ENCODE measurements at places on chromosomes 5 and 9.

- peak; percentile 47 for DNase-seq
Measured at GRCh38 chr5:55407059-55407684, 99.4 kb downstream of the MTREX start.

- no peak for DNase-seq
Measured at GRCh38 chr9:134546746-134547145, 94.9 kb upstream of the COL5A1 start.

- DNase-seq = no peak
Measured at GRCh38 chr5:79119486-79119885, 7.9 kb downstream of the BHMT start.

DNA sequence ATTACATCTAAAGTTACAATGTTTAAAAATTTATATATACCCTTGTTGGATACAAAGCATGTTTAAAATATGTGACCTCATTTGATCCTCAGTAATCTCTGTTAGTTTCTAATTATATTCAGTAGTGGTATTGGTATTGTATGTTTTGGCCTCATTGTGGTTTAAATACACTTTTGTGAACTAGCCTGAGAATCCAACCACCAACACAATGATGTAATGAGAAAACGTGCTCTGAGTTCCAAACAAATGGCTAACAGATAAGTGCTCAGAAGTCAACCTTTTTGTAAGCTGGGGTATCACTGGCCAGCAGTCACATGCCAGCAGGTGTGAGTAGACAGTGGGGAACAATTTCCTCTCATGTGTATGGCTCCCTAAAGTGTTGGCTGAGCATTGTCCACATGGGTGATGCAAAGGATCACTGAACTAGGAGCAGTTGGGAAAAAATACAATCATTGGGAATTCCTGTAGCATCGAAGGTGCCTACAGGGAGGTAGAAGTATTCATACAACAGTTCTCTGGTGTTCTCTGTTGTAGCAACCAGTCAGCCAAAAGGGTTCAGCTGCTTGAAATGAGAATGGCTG lies 56.1 kb downstream of the DOCK8 start:
- no peak for DNase-seq

GRCh38 chr9:117886616-117887015 lies 182.4 kb downstream of the TLR4 start:
- DNase-seq = no peak

- no peak for DNase-seq
Measured at GRCh38 chr5:115435065-115435777, 109.4 kb downstream of the FEM1C start.

DNA sequence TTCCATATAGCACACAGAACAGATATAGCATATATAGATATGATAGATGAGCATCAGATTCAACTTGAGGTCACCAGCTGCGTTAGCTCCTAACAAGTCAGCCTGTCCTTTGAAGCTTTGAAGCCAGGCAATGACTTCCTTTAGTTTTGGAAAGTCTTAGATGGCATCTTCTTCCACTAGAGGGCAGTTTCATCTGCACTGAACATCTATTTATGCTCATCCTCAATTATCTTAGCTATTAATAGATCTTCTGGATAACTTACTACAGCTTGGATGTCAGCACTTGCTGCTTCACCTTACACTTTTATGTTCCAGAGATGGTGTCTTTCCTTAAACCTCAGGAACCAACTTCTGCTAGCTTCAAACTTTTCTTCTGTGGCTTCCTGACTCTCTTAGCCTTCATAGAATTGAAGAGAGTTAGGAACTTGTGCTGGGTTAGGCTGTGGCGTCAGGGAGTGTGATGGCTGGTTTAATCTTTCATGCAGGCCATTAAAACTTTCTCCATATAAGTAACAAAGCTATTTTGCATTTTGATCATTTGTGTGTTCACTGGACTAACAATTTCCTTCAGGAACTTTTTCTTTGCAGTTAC lies 1401.4 kb downstream of the EFNA5 start:
- DNase-seq = no peak

- no peak for DNase-seq
Measured at GRCh38 chr5:87423755-87424154, 11.0 kb upstream of the CCNH start.

- DNase-seq = no peak
Measured at GRCh38 chr5:3836528-3836927, 240.9 kb downstream of the IRX1 start.

DNA sequence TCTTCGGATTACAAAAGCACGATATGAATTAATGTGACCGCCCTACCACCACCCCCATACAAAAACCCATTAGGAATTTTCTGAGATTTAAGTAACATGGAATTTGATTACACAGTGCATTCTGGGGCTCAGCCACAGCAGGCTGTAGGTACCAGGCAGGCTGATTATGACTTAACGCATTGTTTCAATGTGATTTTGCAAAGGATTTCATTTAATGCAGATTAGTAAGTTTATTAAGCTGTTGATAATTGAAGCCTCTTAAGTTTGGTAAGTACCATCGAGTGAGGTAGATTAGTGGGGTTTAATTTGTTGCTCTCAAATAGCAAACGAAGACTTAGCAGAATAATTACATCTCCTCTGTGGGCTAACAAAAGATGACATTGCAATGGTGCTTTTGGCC lies 240.1 kb downstream of the TRPM3 start:
- no peak for DNase-seq

DNA sequence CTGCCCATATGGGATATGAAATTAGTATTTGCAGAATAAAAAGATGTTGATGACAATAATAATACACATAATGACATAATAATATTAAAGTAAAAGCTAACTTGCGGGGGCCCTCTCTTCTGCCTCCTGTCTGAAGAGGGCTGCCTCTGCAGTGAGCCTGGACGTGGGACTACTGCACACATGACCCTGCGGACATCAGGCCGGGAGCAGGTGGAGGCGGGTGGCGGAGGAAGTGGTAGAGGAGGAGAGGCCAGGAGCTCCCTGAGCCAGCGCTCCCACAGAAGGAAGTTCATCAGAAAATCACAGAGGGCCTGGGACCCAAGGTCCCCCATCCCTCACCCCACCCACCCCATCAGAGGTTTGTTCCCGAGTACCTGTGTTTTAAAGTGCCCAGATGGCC lies 60.5 kb downstream of the ROPN1L start:
- DNase-seq = no peak

DNA sequence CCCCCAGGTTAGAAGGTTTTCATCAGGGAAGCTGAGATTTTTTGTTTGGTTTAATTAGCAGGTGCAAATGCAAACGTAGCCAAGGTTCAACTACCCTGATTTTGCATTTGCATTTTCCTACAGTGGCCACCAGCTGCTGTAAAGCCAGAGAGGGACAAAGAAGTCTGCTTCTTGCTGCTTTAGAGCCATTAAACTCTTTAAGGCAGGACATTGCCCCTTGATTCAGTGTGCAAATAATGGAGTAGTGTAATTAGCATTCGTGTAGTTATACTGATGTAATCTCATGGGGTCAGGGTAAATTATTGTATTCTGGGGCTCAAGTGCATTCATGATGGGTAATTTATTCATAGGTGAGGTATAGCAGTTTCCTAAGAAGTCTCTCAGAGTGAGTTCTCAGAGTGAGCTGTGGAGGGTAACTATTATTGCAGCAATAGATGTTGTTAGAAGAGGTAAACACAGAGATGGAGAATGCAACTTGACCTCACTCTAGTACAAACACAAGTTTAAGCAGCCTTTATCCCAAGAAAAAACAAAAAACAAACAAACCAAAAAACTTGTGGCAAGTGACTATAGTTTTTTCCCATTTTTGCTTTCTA lies 526.5 kb downstream of the KIF4B start:
- DNase-seq = no peak

GRCh38 chr9:108569624-108570023 lies 286.2 kb downstream of the ACTL7B start:
- DNase-seq = peak; percentile 82

DNA sequence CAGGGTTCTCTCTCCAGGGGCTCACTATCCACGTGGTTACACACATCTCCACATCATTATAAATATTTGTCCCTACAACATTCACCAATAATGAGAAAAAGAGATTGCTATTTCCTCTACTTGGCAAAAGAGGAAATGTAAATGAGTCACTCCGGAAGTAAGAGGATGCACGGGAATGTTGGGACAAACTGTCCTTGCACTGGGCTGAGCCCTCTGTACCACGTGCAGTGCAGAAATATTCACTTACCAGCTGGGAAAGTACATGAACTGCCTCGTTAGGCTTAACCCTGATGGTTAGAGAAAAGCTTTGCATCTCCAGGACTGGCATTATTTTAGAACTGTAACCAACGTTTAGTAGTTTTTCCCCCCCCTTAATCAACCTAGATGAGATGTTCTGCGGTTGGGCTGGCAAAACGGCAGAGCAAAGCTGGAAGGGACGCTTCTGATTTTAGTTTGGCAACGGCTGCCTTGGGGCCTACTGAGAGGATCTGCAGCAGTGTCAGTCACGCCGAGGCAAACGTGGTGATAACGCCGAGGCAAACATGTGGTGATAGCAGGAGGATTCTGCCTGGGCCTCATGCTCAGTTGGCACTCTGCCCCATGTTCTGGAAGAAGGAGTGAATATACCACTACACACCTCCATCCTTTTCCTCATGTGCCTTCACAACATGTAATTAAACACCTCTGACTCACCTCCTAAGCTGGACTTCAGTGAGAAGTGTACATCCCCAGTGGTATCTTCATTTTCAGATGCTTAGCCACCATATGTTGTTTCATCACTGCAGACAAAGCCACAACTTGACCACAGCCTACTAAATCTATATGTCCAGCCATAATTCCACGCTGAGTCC lies 661.4 kb upstream of the KLF4 start:
- DNase-seq = peak; percentile 80

DNA sequence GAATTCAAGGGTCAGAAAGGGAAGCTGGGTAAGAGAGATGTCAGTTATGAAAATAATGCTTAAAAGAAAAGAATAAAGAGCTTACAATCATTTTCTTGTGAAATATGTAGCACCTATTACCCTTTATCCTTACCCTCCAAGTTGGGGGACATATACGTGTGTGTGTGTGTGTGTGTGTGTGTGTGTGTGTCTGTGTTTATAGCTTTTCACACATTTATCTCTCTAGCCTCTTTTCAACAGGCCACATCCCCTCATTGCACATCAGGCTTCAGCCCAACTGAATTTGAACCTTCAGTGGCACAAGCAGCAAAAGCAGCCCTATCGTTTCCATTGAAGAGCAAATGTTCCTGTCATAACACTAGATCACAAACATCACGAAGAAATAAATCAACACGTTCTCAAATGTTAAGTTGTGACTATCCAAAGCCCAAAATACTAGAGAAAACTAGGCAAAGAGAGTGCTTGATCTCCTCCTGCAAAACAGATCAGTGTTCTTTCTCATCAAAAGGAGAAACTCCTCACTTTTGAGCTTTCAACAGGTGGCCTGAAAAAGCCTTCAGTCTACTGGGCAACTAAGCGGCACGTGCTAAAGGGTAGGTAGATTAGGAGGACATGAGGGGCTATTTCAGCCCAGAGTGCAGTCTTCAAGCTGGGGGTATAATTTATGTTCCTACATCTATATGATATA lies 416.4 kb downstream of the EFNA5 start:
- DNase-seq = no peak

- DNase-seq = no peak
Measured at GRCh38 chr5:137899493-137899892, 10.2 kb downstream of the PKD2L2 start.

DNA sequence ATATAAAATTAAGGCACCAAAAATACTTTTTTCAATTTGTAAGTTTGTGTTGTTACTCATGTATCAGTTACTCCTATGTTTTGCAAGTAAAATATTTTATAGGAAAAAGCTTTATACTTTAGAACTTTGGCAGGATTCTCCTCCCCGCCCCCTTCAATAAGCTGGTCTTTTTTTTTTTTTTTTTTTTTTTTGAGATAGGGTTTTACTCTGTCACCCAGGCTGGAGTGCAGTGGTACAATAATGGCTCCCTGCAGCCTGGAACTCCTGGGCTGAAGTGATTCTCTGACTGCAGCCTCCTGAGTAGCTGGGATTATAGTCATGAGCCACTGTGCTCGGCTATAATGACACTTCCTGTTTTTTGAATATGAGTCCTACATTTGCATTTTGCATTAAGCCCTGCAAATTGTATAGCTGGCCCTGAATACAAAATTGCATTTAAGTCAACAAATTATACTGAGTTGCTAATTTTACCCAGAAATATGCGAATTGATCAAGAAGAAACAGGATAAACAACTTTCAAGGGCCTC lies 192.9 kb downstream of the PIK3R1 start:
- no peak for DNase-seq

DNA sequence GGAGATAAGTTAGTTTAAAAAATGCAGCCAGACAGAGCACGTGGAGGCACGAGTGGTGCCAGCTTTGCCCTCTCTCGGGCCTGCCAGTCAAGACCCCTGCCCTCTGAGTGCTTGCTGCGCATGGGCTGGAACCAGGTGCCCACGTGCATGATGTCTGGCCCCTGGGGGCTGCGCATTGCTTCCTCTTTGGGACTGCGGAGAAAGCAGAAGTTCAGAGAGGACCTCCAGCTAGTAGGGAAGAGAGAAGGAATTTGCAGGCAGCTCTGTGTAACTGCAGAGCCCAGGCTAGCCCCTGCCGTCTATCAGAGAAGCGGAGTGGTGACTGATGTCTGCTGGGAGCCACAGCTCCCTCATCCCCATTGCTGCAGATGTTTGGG lies 9.7 kb upstream of the RNU6ATAC start:
- no peak for DNase-seq

DNA sequence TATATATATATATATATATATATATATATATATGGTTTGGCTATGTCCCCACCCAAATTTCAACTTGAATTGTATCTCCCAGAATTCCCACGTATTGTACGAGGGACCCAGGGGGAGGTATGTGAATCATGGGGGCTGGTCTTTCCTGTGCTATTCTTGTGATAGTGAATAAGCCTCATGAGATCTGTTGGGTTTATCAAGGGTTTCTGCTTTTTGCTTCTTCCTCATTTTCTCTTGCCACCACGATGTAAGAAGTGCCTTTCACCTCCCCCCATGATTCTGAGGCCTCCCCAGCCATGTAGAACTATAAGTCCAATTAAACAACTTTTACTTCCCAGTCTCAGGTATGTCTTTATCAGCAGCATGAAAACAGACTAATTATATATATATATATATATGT lies 52.3 kb upstream of the ADAMTS2 start:
- no peak for DNase-seq

GRCh38 chr5:67652201-67652600 lies 455.6 kb upstream of the CD180 start:
- no peak for DNase-seq

DNA sequence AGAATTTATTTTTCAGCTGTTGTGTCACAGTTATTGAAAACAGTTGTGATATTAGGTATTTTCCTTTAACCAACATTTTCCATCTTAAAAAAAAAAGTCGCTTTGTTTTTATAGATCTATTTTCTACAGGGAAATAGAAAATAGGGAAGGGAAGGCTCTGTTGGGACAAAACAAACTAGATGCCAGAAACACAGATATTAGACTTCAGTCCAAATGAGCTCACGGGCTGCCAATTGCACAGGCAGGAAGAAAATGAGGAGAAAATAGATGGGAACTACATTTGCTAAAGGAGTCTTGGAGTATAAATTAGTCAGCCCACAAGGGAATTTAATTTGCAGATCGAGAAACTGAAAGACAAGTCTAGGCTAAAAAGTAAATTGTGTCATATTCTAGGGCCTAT lies 21.4 kb upstream of the ISOC1 start:
- no peak for DNase-seq

- DNase-seq = peak; percentile 41
Measured at GRCh38 chr5:41908374-41909079, 4.4 kb downstream of the RIMOC1 start.
